ENCODE measurements at places on chromosomes 16 and 17.

- no peak for DNase-seq
Observed at GRCh38 chr16:27379919-27380318, 22.1 kb upstream of the IL21R start.

GRCh38 chr17:83034525-83034924 is 44.9 kb upstream of the METRNL start:
- DNase-seq = no peak

DNA sequence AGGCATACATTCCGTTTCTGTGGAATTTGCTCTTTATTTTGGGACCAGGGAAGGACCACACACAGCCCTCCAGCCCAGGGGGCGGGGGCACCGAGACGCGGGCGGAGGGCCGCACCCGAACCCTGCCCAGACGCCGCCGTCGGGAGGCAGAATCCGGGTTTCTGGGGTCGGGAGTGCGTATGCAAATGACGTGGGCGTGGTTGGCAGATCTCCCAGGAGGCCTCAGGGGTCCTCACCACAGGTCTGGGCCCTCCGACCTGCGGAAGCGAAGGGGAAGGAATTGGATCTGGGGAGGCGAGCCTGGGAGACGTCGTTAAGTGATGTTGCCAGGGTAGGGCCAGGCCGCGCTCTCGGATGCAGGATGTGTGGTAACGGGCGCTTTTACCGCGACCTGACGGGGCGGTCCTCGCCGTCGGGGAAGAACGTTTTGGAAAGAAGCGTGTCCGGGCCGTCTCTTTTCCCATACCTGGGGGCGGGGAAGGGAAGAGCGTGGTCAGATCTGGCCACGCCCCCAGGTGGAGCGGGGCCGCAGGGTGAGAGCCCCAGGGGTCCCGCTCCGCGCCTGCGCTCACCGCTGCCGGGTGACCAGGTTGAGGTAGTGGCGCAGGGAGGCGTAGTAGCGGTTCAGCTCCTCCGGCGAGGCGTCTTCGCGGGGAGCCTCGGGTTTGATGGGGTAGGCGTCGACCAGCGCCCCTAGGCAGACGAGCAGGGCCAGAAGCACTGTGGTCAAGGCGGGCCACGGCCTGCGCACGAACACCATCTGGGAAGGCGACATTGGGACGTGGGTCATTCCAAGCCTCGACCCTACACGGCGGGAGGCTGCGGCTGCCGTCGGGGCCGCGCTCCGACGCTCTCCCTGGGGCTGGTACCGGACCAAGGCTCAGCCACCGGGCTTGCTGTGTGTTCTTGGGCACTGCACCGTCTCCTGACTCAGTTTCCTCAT is 745 bp downstream of the PYY start:
- DNase-seq = no peak

- no peak for DNase-seq
Observed at GRCh38 chr16:84614968-84615813, 2.7 kb downstream of the COTL1 start.

- no peak for DNase-seq
Observed at GRCh38 chr17:8375738-8376259, 705 bp downstream of the KRABD2 start.

- DNase-seq = no peak
Observed at GRCh38 chr17:2545393-2545792, 33.7 kb upstream of the METTL16 start.

- DNase-seq = no peak
Observed at GRCh38 chr17:81331527-81332043, 36.5 kb upstream of the SLC38A10 start.

DNA sequence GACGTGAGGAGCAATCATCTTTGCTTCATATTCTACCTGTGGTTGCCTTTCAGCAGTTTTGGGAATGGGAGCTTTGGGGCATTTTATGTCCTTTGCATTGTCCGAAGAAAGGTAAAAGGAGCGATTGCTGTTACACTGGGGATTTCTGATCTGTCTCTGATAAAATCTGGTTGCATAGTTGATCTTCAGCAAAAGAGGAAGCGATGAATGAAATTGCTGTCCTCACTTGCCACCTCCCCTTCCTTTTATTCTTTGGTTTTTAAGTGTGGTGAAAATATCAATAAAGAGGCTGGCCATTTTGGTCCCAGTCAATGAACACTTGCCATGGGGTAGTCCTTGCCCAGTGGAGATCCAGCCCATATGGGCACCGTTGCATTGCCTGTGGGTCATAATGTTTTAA is 236.8 kb downstream of the MSI2 start:
- no peak for DNase-seq

DNA sequence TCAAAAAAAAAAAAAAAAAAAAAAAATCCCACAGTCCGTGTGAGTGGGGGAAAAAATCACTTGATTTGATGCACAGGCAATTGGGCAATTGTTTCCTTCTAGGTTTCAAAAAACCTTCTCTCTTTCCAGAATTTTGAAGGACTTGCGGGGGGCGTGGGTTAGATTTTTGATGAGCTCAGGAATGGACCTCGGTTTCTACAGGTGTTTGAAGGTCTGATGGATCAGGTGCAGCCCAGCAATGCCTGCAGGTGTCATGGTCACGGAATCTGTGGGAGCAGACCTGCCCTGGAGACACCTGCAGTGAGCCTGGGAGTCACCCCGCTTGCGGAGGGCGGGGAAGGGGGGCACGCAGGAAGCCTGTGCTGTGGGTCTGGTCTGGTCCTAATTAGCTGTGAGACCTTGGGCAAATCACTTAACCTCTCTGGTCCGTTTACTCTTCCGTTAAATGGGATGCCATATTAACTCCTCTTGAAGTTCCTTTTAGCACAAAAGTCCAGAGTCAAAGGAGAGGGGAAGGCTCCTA is 174.2 kb downstream of the IRF8 start:
- no peak for DNase-seq

DNA sequence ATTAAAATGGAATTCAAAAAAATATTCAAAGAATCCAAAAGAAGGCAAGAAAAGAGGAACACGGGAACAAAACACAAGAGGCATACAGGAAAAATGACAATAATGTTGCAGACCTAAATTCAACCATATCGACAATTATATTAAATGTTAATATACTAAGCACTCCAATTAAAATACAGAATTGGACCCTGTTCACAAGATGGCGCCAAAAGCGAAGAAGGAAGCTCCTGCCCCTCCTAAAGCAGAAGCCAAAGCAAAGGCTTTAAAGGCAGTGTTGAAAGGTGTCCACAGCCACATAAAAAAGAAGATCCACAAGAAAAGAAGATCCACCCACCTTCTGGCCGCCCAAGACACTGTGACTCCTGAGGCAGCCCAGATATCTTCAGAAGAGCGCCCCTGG is 6.3 kb upstream of the XAF1 start:
- no peak for DNase-seq

Measured in stimulated activated CD4-positive, alpha-beta T cell treated with anti-CD3 and anti-CD28 coated beads, Interleukin-1b, Interleukin-23, amount 100 ng/mL, for 1 hour (primary cell).